ENCODE measurements at places on chromosomes 11 and 22.
A peak's percentile ranks its signal among the peaks of the same experiment; 100 is the strongest.

DNA sequence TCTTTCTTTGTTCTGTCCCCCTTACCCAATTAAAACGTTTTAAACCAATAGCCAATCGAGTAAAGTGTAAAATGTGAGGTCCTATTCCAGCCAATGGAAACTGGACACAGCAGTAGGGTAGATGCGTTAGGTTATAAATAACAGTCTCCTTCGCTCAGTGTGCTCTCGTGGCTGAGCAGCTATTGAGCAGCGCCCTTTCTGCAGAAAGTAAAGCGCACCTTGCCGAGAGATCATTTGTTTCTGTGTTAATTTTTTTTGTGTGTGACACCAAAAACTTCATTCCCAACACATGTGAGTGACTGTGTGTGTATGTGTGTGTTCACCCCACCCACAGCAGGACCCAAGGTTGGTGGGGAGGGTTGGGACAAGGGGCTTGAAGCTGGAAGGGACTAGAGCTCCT is 7.2 kb upstream of the TTLL1 start:
- DNase-seq = no peak

DNA sequence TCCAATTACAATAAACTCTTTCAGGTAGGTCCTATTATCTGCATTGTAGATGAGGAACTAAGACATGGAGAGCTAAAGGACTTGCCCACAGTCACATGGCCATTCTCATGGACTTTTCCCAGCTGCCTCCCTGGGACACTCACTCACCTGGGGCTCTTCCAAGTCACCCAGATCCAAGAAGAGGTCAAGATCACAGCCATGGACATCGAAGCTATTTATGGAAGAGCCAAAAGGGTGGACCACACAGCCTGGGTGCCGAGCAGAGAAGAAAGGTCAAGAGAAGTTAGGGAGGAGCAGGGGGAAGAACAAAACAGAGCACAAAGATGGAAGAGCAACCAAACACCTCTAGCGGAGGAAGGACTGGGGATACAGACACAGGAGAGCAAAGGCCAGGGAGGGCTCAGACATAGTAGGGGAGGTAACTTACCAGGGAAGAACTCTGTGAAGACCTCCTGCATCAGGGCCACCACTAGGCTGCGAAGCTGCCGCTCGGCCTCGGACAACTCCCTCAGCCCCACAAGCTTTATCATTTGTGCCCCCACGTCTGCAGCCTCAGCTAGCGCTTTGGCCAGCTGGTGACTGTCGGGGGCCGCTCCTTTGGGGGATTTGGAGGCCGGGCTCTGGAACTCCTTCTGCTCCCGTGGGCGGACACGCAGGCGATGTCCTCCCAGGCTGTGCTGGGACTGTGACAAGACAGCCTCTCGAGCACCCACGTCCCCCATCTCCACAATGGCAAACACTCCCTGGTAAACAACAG is 7.4 kb upstream of the EEF1G start:
- no peak for DNase-seq

GRCh38 chr11:126660321-126660720 is 304.8 kb downstream of the ST3GAL4 start:
- no peak for DNase-seq

GRCh38 chr11:87463486-87464102 is 425.9 kb downstream of the TMEM135 start:
- DNase-seq = peak; percentile 53

- DNase-seq = no peak
These were observed 953.0 kb downstream of the KCNA4 start for GRCh38 chr11:29063630-29064361.

DNA sequence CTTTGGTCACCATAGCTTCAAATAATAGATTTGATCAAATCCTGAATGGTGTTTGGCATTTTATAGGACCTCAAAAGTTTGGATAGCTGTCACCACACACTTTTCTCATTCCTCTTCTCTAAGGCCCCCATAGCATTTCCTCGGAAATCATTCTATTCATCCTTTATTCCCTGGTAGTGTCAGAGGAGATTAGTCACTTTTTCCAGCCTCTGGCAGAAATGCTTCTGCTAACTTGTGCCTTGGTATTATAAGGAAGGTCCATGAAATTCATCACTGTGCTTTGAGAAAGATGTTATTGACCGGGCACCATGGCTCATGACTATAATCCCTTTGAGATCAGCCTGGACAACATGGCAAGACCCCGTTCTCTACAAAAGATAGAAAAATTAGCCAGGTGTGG is 19.7 kb upstream of the NUP160 start:
- DNase-seq = no peak

- DNase-seq = no peak
These were observed at the start of gene PRODH for GRCh38 chr22:18935889-18936529. Gene PRODH (minus strand): TSS chr22:18936293. CDS start chr22:18936287, 6 bp downstream.

- DNase-seq = peak; percentile 6
These were observed 9.8 kb downstream of the PACSIN2 start for GRCh38 chr22:43005106-43005505.

GRCh38 chr22:37884420-37884819 is 21.7 kb upstream of the MICALL1 start:
- no peak for DNase-seq

DNA sequence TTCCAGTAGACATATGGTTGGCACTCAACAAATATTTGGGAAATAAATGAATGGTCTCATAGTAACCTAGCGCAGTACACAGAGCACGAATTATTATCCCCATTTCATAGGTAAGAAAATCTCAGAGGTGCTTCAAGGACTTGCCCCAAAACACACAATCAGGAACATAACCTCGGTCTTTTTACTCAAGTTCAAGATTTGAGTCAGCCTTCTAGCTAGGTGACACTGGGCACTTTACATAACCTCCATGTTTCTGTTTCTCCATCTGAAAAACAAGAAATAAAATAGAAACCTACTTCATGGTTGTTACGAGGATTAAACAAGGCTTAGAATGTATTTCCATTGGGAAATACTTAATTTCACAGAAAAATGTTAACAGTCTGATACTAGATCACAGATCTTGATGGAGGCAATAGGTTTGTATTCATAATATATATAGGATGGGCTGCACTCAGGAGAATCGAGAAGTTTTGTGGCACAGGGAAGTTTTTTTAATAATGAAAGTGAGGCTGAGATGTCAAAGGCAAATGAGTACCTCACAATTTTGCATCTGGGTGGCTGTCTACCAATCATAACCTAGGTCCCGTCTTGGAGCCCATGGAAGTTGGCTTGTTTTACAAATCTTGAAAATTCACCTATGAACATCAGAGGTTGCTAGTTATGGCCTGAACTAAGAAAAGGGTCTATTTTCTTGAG is 147.4 kb upstream of the ZC3H12C start:
- no peak for DNase-seq

- no peak for DNase-seq
These were observed 62.7 kb downstream of the TECTA start for GRCh38 chr11:121163658-121164308.

DNA sequence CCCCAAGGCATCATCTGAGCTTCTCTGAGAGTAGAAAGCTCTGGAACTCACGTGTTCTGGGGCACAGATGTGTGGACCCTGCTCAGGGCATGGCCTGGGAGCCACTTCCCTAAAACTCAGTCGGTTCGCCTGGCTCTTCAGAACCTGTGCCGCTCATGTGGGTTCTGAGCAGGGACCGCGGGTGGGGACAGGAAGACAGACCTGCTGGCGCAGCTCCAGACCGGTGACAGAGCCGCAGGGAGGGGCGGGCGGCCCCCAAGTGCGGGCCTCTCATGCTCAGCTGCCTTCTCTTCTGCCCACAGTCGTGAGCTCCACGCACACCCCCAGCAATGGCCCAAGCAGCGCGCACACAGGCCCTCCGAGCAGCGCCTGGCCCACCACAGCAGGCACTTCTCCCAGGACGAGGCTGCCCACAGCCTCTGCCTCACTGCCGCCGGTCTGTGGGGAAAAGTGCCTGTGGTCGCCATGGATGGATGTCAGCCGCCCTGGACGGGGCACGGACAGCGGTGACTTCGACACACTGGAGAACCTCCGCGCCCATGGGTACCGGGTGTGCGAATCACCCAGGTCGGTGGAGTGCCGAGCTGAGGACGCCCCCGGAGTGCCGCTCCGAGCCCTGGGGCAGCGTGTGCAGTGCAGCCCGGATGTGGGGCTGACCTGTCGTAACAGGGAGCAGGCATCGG is 24.2 kb downstream of the MUC5AC start:
- DNase-seq = no peak

GRCh38 chr11:76096552-76096951 is 109.8 kb downstream of the WNT11 start:
- DNase-seq = no peak

DNA sequence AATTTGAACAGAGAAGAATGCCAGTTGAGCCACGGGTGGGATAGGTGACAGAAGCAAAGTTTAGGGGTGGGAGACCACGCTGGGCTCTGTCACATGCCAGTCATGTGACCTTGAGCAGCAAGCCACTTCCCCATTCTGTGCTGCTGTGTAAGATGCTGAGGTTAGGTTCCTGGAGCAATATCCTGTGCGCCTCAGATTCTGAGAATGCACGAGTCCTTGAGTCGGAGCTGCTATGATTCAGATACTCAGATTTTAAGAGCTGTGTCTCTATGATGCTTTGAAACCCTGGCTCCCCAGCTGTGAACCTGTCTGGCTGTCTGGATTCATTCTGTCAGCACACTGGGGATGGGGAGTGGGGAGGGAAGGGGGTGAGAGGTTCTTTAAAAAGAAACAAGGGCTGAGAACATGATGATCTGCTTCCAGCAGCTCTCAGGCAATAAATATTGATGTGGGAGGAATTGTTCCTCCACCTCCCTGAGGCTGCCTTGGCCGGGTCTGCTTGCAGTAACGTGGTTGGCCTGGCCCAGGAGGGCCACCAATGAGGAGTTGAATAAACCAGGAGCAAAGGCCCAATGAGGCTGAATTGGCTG is 24.0 kb downstream of the SLCO2B1 start:
- no peak for DNase-seq

- DNase-seq = no peak
These were observed 14.8 kb upstream of the PICK1 start for GRCh38 chr22:38042488-38042790.

- DNase-seq = no peak
These were observed 855 bp upstream of the MS4A5 start for GRCh38 chr11:60428517-60428916.

DNA sequence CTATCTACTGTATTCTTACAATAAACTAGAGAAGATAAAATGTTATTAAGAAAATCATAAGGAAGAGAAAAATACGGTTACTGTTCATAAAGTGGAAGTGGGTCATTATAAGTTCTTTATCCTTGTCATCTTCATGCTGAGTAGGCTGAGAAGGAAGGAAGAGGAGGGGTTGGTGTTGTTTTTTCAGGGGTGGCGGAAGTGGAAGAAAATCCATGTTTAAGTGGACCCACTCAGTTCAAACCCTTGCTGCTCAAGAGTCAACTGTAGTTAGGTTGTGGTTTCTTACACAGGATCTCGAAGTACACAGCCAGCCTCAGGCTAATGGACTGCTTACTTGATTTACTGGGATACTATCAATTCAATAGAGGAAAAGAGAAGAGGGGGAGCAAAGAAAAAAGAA is 63.1 kb downstream of the PIWIL4 start:
- DNase-seq = no peak

- no peak for DNase-seq
These were observed 43.9 kb downstream of the FAT3 start for GRCh38 chr11:92268546-92268945.

- DNase-seq = no peak
These were observed 115.8 kb downstream of the CSNK2A3 start for GRCh38 chr11:11237070-11237832.

- no peak for DNase-seq
These were observed 10.6 kb downstream of the LIMK2 start for GRCh38 chr22:31222736-31223135.

GRCh38 chr22:20551805-20552442 is 44.5 kb downstream of the MED15 start:
- DNase-seq = peak; percentile 45

- DNase-seq = no peak
These were observed 273.4 kb downstream of the BRD1 start for GRCh38 chr22:49554296-49554625.

DNA sequence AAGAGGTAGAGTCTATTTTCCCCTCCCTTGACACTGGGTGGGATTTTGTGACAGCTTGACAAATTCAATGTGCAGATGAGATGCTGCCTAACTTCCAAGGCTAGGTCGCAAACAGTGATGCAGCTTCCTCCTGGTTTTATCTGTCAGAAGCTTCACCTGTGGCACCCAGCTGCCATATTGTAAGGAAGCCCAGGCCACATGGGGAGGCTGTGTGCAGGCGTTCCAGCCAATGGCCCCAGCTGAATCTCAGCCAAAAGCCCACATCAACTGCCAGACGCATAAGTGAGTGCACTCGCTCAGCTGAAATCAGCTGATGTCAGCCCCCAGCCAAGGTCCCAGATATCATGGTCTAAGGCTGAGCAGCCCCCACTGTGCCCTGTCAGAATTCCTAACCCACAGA is 24.8 kb upstream of the LINC01488 start:
- no peak for DNase-seq

- DNase-seq = no peak
These were observed 128.0 kb downstream of the BARX2 start for GRCh38 chr11:129503646-129504045.

DNA sequence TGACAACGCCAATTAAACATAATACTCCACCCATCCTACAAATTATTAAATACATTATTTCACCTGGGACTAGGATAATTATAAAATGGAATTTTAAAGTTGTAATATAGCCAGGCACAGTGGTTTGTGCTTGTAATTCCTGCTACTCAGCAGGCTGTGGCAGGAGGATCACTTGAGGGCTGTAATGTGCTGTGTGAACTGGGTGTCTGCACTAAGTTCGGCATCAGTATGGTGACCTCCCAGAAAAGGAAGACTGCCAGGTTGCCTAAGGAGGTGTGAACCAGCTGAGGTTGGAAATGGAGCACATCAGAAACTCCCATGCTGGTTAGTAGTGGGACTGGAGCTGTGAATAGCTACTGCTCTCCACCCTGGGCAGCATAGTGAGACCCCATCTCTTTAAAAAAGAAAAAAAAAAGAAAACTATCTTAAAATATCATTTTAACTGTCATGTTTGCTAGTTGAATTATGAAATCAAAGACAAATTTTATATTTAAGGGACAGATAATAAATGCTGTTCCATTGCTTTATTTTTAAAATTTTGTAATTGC is 28.0 kb downstream of the PPP6R2 start:
- DNase-seq = no peak

DNA sequence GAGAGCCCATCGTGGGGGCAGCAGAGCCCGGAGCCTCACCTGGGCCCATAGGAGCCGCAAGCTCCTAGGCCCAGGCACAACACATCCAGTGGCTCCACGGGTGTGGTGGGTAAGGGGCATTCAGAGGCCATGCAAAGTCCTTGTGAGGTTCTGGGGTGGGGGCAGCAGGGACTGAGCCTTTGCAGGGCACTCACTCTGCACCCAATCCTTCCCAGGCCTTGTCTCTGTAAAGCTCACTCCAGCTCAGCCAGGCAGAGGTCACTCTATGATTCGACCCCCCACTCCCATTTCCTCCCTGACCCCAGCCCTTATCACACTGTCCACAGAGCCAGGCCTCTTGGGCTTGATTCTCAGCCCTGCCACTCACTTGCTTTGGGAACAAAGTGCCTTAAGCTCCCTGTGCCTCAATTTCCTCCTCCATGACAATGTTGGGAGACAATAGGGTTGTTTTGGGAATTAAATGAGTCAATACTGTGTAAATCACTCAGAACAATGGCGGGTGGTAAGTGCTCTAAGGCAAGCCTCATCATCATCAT is 46.6 kb downstream of the LRRC32 start:
- DNase-seq = no peak

GRCh38 chr11:83545494-83546260 is 259.5 kb upstream of the CCDC90B start:
- DNase-seq = no peak

- DNase-seq = peak; percentile 13
These were observed 117.3 kb upstream of the CTSC start for GRCh38 chr11:88454881-88455280.
